ENCODE measurements at places on chromosomes 7 and 10.

- no peak for DNase-seq
Observed at GRCh38 chr10:9910446-9910845, 1107.2 kb upstream of the CELF2 start.

DNA sequence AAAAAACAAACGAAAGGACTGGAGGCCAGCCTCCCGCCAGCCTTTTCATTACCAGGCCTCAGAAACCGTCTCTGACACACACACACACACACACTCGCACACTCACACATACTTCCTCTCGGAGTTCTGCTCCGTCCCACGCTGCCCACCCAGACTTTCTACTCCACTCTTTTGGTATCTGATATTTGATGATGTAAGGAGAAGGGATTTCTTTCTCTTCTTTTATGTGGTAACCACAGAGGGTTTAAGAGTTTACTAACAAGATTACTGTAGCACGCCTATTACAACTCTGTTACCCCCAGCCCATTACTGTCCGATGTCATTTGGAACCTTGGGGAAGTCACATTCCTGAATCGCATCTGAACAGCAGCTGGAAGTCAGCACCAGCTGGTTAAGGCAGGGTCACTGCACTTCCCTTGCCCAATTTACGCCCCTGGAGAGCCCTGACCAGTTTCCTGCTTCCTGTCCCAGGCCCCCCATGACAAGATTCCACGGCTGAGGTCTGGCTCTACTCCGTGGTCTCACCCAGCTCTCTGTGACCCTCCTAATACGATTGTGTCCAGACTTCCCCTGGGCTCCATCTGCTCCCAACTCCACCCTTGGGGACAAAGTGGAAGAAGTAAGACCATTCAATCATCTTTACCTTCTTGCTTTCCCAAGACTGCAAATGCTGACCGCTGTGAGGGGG is 1.1 kb downstream of the DENND2A start:
- DNase-seq: no peak

DNA sequence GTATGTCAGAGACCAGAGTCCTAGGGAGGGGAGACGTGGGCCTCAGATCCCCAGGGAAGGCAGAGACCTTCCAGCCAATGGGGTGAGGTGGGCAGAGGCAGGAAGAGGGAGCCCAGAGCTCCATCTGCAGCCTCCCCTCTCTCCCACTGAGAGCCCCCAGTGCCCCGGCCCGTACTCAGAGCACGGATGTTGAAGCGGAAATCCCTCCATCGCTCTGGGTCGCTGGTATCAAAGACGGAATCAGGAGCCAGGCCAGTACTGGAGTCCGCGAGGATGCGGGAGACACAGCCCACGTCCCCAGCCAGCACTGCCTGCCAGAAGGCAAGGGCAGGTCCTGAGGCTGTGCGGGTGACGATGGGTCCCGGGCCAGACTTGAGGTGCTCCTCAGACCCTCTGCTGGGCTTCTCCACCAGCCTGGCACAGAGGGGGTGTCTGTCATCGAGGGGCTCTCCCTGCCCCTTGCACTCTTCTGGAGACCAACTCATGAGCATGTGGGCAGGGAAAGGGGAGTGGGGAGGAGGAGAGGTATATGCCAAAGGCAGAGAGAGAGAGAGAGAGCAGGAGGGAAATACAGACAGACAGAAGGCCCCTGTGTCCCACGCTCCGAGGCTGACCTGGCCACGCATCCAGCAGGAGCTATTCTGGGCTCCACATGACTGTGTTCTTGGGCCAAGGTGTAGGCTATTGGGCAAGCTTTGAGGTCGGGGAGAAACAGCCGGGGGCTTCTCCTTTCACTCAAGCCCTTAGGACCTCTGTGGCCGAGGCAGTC is at the start of gene ASB10:
ASB10 (minus strand) TSS at position 611 of the 769 bp plus-strand sequence; CDS start at position 491, 120 bp downstream.
- DNase-seq: no peak

- DNase-seq: no peak
Observed at GRCh38 chr7:47318395-47319182, 263.3 kb downstream of the TNS3 start.

DNA sequence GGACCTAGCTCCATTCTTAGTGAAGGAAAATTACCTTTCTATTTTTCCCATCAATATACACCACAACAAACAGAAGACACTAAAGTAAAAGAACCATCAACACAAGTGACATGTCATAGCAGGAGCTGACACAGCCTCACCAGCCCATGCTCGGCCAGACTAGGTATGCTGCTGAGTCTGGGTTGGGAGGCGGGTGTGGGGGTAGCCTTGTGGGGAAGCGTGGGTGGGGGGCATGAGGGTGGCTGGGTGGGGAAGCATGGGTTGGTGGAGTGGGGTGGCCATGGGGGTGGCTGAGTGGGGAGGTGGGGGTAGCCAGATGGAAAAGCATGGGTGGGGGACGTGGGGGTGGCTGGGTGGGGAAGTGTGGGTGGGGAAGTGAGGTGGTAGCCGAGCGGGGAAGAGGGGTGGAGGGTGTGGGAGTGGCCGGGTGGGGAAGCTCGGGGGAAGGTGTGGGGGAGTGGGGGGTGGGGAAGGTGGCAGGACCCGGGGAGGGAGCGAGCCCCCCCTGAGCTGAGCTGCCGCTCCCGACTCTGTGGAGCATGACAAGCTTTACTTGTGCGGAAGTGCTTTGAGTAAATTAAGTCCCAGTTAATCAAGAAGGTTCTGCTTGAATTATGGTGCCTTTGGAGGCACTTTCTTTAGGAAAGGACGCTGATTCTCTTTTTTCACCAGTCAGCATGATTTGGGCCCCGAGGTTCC is 294.6 kb upstream of the ZNF32 start:
- peak; percentile 5 for DNase-seq

GRCh38 chr10:69913606-69914382 is 112.1 kb downstream of the COL13A1 start:
- no peak for DNase-seq

DNA sequence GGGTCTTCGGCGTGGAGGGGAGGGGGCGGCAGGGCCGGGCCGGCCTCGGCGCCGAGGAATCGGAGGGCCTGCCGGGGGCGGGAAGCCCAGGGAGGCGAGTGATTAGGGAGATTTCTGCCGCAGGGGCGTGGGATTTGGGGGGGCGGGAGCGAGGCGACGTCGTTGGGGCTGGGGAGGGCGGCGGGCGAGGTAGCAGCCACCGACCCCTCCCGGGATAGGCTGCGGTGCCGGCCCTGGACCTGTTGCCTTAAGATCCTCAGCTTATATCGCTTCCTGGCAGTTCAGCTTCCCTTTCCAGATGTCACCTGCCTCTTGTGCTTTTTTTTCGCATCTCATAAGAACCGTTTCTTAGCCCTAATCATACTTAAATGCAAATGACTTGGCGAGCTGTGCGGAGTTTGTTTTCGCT is 655 bp downstream of the LMTK2 start:
- DNase-seq: no peak

DNA sequence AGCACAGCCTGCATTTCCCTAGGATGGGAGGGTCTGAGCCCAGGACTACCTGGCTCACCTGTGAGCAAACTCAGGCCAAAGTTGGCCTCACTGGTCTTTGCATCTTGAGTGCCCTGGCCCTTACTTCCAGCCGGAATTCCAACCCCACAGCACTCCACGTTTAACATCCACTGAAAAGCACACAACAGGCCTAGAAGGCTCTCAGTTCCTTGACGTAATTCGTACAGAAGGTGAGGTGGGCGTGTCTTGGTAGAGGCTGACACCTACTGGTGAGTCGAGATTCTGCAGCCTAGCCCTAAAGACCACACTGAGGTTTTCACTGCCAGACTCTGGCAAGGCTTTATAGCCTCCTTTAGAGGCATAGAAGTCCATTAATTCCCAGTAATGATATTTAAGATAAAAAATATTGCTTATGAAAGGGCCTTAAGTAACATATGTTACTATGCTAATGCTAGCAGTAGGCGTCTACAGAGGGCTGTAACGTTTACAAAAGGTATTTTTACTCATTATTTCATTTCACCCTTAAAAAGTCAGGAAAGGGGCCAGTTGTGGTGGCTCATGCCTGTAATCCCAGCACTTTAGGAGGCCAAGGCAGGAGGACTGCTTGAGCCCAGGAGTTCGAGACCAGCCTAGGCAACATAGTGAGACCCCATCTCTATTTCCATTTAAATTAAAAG is 95.8 kb downstream of the HIP1 start:
- DNase-seq: peak; percentile 43

GRCh38 chr10:130767116-130767730 is 544.3 kb downstream of the TCERG1L start:
- no peak for DNase-seq

- DNase-seq: no peak
Observed at GRCh38 chr7:53350241-53350640, 314.8 kb downstream of the POM121L12 start.

- no peak for DNase-seq
Observed at GRCh38 chr10:59006511-59007306, 169.7 kb upstream of the PHYHIPL start.

- DNase-seq: no peak
Observed at GRCh38 chr10:52965509-52965908, 192.9 kb upstream of the MBL2 start.

GRCh38 chr10:92822964-92823363 is 25.4 kb upstream of the EXOC6 start:
- no peak for DNase-seq

- no peak for DNase-seq
Observed at GRCh38 chr10:107413971-107414370, 249.5 kb upstream of the SORCS1 start.

DNA sequence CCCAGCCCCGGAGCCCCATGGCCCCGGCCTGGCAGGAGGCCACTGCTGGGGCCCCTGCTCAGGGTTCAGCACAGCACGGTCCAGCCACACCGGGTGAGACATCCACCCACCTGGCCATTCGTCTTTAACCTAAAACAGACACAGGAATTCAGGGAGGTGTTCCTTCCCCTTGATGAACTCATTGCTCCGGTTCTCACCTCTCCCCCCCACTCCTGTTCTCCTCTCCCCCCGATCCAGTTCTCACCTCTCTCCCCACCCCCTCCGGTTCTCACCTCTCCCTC is 129.8 kb downstream of the DIP2C start:
- no peak for DNase-seq

DNA sequence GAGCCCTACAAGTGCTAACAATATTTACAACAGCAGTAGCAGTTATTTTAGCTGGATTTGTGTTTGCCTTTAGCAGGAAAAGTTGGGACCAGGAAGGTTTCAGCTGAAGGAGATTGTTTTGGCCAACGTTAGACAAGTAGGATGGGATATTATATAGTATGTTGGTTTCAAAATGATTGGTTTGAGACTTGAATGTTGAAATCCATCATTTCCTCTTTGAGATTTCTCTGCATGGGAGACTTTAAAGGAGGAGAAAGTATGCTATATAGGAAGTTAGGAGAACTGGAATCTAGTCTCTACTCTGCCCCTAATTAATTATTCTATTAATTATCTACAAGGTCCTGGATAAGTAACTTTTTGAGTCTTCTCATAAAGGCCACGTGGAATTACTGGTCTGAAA is 263.8 kb downstream of the PTEN start:
- DNase-seq: no peak

- DNase-seq: no peak
Observed at GRCh38 chr7:81143856-81144255, 225.0 kb upstream of the SEMA3C start.

GRCh38 chr7:116122972-116123595 is 87.3 kb upstream of the TES start:
- DNase-seq: no peak

DNA sequence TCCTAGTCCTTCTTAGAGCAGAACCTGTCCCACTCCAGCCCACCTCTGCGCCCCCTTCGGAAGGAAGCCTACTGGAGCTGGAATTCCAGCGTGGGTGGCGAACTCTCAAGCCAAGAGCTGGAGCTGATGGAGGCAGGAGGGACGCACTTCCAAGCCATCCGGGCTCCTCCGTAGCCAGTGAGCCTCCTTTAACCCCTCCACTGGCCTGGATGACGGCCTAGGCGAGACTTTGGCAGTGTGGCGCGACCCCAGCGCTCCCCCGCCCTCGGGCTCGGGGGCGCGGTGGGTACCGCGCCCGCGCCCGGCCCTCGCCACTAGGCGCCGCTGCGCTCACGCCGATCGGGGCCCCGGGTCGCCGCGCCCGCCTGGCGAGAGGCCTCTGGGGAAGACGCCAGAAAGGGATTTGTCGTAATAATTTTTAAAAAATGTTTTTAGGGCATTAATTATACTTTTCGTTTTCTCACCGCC is 5.1 kb upstream of the EMX2 start:
- DNase-seq: no peak

- no peak for DNase-seq
Observed at GRCh38 chr10:43461950-43462349, 25.0 kb downstream of the ZNF487 start.

- DNase-seq: no peak
Observed at GRCh38 chr7:17236603-17237002, 61.8 kb upstream of the AHR start.

GRCh38 chr7:141697211-141697871 is 4.6 kb downstream of the DENND11 start:
- DNase-seq: no peak

- DNase-seq: no peak
Observed at GRCh38 chr7:91263384-91264045, 718 bp upstream of the FZD1 start.

DNA sequence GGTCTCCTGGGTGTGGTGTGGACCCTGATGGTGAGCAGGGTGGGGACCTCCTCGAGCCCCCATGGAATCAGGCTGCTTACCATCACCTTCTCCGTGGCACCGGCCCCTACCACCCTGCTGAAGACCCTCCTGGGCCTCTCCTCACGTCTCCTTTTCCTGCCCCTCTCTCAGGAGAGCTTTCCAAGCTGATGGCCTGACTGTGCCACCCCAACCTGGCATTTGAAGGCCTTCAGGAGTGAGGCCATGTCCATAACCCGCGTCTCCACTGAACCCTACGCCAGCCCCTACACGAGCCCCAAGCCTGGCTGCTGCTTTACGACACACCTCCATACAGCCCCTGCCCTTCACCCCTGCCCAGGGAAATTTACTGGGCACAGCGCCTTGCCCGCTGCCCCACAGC is 55.4 kb downstream of the ZRANB1 start:
- DNase-seq: no peak

- DNase-seq: no peak
Observed at GRCh38 chr10:24307696-24308485, 99.0 kb downstream of the KIAA1217 start.

- no peak for DNase-seq
Observed at GRCh38 chr10:119153661-119154060, 11.9 kb downstream of the SFXN4 start.

DNA sequence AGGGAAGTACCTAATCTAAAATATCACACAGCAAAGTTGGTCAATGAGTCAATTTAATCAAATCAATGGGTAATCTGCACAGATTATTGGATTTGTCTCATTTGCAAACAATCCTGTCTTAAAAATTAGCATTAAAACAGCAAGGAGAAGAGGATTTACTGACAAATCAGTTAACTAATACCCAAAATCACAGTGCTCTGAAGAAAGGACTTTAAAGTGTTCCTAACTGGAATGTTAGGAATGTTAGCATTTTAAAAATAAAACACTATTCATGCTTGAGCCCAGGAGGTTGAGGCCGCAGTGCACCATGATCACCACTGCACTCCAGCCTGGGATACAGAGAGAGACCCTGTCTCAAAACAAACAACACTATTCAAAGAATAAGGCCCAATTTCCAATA is 83.1 kb downstream of the CHCHD3 start:
- DNase-seq: no peak
